Caco-2 (cell line): ENCODE measurements at places on chromosomes 1 and 21. TPM values are rescaled to one million over a fixed set of nuclear protein-coding genes. Genes with fewer than 3 reads are reported as not detected.

The SPATA45 gene
- total RNA-seq: not detected in 2 replicates

The NME7 gene
- 9.0 and 12.7 TPM in 2 replicates for total RNA-seq

GRCh38 chr21:31898933-31899630 lies 26.3 kb downstream of the HUNK start:
- DNase-seq: peak; percentile 42

The PRAMEF17 gene
- total RNA-seq: not detected in 2 replicates

The LCE1B gene
- total RNA-seq: not detected in 2 replicates

DNA sequence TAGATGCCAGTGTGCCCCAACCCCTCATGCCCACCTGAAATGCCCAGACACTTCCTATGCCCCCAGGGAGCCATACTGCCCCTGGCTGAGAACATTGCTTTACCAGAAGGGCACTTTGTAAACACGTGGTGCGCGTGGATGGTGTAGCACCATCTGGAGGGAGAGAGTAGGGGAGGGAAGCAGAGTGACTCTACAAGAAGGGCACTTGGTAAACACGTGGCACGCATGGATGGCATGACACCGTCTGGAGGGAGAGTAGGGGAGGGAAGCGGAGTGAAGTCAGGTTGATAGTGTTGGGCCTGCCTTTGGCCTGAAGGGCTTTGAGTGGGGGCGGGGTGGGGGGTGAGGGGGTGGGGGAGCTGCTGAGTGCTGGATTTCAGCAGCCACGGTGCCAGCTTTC lies 324.0 kb upstream of the VAMP3 start:
- DNase-seq: no peak

DNA sequence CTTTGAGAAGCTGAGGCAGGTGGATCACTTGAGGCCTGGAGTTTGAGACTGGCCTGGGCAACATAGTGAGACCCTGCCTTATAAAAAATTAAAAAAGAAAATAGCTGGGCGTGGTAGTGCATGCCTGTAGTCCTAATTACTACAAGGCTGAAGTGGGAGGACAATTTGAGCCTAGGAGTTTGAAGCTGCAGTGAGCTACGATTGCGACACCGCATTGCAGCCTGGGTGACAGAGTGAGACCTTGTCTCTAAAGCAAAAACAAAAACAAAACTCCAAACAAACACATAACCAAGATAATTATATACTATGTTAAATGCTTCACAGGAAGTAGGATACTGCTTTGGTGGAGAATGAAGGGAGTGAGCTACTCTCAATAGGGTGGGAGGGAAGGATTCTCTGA lies 5.4 kb upstream of the PAFAH2 start:
- no peak for DNase-seq

- no peak for DNase-seq
These were observed 50.5 kb upstream of the GFI1 start for GRCh38 chr1:92536980-92537884.

GRCh38 chr1:246794828-246795671 lies 70.8 kb downstream of the SCCPDH start:
- no peak for DNase-seq
